Stimulated activated CD4-positive, alpha-beta T cell treated with anti-CD3 and anti-CD28 coated beads, Interleukin-1b, Interleukin-23, amount 100 ng/mL, for 1 hour (primary cell): ENCODE measurements at places on chromosomes 1 and 21.

DNA sequence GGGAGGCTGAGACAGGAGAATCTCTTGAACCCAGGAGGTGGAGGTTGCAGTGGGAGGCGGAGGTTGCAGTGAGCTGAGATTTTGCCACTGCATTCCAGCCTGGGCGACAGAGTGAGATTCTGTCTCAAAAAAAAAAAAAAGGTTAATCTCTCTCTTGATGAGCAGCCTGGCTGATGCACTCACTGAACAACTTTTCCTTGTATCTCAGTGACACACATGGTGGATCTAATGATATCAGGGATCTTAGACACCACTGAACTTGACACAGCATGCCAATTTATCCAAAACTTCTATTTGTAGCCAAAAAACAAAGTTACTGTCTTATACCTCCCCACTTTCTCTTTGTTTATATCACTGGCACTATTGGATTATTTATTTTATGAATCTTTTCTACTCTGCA, 16.2 kb downstream of the RHBDL2 start:
- DNase-seq = no peak

GRCh38 chr1:19449454-19450228, 35.7 kb downstream of the CAPZB start:
- no peak for DNase-seq

GRCh38 chr1:154951901-154952657, 3.8 kb downstream of the PBXIP1 start:
- peak; percentile 44 for DNase-seq

DNA sequence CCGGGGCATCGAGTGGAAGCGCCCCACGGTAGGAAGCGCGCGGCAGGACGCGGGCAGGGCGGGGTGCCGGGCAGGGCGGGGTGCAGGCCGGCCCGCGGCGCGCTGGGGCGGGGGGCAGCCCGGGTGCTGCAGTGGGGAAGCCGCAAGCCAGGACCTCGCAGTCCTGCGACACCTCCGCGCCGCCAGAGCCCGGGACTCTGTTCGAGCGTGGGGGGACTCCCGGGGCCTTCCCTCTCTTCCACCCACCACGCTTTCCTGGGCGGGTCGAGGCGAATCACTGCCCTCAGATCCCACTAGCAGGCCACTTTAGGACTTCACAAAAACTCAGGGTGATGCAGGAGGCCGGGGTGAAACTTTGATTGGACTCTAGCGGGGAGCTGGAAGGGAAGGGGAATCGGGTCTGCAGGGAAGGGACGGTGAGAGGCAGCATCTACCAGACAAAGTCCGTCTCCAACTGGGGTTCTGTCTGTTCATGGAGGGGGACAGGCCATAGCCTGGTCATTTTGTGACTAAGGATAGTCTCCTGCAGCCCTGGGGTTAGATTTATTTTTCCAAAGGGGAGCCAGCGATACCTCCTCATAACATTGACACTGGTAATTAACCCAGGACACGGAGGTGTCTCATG, 623 bp downstream of the CAPN2 start:
- no peak for DNase-seq

GRCh38 chr1:9904596-9904995, 5.5 kb downstream of the CTNNBIP1 start:
- no peak for DNase-seq

DNA sequence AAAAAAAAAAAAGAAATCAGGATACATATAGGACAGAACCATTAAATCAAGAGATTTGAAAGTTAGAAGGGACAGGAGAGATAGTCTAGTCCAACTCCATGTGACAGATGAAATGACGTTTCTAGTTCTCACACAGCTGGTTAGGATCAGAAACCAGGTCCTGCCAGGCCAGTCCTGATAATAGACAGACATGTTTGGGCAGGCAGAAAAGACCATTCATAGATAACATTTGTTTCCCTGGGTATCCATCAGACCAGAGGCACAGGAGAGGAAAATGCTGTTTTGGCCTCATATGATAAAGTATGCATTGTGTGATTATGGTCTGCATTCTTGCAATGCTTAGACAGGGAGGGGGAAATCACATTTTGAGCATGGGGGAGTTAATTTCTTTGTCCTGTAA, 29.3 kb downstream of the ZBTB8B start:
- no peak for DNase-seq

- no peak for DNase-seq
Observed at GRCh38 chr1:212528501-212528900, 80.1 kb upstream of the ATF3 start.

- no peak for DNase-seq
Observed at GRCh38 chr21:34548781-34549376, 36.9 kb upstream of the KCNE1 start.

- DNase-seq = no peak
Observed at GRCh38 chr1:46153732-46154131, 21.2 kb upstream of the TSPAN1 start.

GRCh38 chr1:223837206-223837605, 8.5 kb downstream of the TP53BP2 start:
- no peak for DNase-seq

DNA sequence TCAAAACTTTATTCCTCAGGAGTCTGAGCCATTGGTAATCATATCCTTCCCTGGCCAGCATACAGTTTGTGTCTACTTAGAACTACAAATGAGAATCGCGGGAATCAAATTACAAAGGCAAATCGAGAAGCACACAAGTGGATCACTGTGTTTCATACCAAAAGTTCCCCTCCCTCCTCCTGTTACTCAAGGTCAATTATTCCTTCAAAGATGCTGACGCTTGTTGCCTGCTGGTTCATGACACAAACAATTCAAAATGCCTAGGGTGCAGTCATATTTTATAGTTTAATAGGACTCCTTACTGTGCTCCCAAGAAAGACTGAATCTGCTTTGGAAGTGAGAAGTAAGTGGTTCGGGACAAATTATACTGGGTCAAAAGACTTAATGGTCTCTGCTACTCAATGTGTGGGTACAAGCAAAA, 93.0 kb upstream of the PBX1 start:
- no peak for DNase-seq

DNA sequence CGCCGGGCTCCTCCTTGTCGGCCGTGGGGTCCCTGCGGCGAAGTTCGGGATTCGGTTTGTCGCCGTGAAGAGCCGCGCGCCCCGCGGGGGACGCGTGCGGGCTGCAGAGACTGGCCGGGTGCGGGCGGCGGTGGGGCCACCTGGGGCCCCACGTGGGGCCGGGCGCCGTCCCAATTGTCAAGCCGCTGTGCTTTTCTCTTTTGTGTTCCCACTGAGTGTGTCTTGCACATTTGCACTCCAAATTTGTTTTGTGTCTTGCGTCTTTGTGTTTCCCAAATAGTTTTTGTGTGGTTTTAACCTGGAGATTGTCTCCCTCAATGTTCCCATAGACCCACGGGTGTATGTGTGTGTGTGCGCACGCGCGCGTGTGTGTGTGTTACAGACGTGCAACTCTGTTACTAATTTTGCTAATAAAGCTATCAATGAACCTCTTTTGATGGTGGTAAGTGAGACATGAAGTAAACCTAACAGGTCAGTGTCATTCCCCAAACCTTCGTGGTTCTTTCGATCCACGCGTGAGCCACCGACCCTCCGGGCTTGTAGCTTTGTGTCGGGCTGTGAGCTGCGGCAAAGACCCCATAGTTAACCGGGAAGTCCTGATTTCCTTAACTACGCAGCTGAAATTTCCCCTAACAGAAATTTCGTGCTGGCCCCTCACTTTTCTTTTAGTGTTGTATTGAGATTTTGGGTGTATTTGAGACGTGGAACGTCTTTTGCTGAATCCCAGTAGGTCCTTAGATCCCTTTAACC, 708 bp downstream of the PRDM2 start:
- peak; percentile 21 for DNase-seq

DNA sequence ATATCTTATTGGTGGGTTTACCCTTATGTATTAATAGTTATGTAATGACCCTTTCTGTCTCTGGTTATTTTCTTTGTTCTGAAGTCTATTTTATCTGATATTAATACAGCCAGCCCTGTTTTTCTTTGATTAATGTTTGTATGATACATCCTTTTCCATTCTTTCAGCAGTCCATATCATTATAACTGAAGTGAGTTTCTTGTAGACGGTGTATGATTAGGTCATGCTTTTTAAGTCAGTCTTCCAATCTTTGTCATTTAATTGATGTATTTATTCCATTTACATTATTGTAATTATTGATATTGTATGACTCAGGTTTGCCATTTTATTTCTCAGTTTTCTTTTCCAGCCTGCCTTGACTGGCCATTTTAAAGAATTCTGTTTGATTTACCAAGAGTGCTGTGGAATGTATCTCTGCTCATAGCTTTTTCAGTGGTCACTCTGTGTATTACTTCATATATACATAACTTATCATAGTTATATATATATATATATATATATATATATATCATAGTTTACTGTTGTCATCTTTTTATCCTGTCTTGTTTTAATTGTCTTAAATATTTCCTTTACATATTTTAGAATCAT, 10.5 kb downstream of the RAB4A start:
- DNase-seq = no peak

GRCh38 chr1:156055281-156056048, 883 bp downstream of the LAMTOR2 start:
- no peak for DNase-seq

- no peak for DNase-seq
Observed at GRCh38 chr1:115505148-115505571, 136.6 kb upstream of the VANGL1 start.

GRCh38 chr21:35332841-35333426, 283.8 kb upstream of the RUNX1 start:
- no peak for DNase-seq

DNA sequence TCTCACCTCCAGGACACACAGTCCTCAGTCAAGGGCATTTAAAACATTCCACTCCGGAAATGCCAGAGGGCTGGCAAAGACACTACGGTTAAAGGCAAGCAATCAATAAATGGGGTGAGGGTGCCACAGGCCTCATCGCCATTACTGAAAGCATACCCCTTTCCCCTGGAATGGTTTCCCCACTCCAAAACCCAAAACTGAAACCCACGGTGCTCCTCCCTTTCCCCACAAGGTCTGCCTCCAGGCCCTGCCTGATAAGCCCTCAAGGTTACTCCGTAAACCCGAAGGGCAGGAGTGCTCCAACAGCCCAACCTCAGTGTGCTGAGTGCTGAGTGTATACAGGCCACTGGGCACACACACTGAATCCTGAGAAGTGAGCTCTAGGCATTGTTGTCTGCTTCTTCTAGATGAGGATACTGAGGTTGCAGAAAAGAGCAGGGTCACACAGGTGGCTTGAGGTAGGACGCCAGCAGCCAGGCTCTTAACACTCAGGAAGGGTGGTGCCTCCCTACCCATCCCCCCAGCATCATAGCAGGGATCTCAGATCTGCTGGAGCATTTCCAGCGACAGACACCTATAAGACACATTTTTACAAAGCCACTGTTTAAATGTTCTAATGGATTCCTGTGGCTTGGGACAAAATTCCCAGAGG, 29.0 kb downstream of the SSBP3 start:
- DNase-seq = no peak

DNA sequence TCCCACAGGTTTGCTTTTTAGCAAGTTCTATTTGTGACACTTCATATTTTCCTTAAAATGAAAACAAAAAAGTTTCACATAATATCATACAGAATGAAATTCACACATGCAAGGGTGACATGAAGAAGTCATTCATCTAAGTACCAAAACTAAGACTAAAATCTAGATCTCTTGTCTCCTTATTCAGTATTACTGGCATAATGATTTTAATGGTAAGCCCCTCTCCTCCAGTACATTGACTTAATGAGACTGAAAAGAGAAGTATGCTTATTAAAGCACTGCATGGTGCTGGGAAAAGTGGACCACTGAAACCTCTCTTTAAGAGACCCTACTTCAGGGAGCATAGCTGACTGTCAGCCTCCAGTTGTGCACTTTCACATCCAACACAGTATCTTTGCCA, 99.5 kb downstream of the NEGR1 start:
- DNase-seq = no peak

DNA sequence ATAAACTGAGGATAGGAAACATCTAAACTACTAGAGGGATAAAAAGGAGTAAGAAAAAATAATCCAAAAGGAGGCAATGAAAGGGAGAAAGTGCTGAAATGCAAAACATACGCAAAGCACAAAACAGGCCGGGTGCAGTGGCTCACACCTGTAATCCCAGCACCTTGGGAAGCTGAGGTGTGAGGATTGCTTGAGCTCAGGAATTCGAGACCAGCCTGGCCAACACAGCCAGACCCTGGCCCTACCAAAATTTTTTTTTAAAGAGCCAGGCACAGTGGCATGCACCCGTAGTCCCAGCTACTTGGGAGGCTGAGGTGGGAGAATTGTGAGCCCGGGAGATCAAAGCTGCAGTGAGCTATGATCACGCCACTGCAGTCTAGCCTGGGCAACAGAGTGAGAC, 10.5 kb downstream of the SPOCD1 start:
- DNase-seq = no peak

- DNase-seq = no peak
Observed at GRCh38 chr1:207742850-207743555, 8.9 kb upstream of the CD46 start.
